ENCODE measurements at places on chromosomes 7 and 10.

- DNase-seq = no peak
Measured at GRCh38 chr10:99372546-99373271, 43.6 kb downstream of the CNNM1 start.

DNA sequence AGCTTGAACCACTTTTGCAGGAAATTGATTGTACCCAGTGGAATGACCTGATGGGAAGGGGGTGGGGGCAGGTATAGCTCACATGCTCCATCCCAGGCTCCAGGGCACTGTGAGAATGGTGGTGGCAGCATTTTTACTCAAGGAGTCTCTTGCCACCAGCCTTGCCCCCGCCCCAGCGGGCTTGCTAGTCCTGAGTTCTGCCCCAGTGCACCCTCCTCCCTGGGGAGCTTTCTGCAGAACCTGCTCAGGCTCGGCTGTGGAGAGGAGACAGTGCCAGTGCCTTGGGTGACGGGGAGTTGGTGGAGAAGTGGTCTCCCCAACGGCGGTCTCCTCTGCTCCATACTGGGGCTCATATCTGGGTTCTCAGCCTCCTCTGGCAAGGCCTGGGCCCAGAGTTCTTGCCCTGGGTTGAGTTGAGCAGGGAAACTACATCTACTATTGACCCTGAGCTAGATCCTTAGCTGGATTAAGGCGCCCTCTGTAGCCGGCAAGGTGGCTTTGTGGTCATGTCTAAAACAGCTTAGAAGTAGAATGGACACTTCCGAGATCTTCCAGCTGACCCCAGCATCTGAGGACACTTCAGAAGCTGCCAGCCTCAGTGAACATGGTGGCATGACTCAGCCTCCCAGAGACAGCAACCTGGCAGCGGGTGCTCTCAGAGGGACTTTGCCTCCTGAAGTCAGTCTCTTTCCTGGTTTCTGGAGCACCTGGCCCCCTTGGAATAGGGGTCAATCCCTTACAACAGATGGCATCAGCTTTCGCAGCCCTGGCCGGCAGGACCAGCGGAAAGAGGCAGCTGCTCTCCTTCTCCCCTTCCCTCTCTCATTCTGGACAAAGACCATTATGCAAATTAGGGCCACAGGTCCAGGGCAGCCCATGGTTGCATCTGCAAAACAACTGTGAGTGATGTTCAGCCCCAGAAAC, 363.4 kb upstream of the MKI67 start:
- no peak for DNase-seq

DNA sequence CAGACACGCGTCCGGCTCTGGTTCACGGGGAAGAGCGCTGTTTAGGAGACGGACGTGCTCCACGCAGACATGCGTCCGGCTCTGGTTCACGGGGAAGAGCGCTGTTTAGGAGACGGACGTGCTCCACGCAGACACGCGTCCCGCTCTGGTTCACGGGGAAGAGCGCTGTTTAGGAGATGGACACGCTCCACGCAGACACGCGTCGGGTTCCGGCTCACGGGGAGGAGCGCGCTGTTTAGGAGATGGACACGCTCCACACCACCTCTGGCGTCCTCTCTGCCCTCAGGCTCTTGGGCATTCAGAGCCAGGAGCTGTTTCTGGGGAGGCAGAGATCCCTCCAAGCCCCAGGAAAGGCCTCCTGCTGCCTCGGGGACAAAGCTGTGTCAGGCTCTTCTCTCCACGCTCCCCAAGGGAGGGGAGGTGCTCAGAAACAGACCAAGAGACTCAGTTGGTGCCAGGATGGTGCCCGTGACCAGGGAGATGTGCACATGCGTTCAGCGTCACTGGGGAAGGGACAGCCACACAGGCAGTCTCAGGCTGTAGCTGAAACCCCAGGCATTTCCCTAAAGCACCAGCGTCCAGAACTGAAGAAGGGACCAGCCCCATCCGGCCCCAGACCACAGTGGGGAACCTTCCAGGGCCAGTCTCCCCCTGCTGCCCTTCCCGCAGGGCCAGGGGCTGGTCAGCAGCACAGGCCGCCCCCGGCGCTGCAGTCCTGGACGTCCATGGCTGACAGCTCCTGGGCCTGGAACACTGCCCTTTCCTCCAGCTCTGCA, 175.6 kb downstream of the ELFN1 start:
- no peak for DNase-seq

GRCh38 chr7:84914598-84914997, 272.3 kb downstream of the SEMA3D start:
- DNase-seq = no peak

DNA sequence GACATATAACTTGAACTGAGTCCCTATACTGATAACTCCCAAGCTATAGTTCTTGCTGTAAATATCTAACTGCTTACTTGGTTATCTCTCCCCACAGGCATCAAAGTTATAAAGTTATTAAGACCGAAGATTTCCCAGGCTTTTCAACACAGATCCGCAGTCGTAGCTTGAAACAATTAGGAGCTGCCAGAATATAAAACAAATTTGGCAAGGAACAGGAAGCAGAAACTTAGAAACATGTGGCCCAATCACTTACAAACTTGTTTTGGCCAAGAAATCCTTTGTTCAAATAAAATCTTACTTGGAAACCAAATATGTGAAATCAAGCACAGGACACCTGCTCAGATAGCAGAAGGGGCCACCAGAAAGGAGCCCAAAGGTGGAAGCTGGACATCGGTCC, 9.0 kb downstream of the SLC16A12 start:
- DNase-seq = no peak

All from stimulated activated naive CD8-positive, alpha-beta T cell treated with anti-CD3 and anti-CD28 coated beads, Interleukin-15, amount 100 ng/mL, for 72 hours (primary cell).